SJCRH30 (cell line): ENCODE measurements at places on chromosomes 12 and 14. TPM values are rescaled to one million over a fixed set of nuclear protein-coding genes. Genes with fewer than 3 reads are reported as not detected.

SYT1 gene
- 4.9 and 6.8 TPM in 2 replicates for total RNA-seq

RD3L gene
- not detected in 2 replicates for total RNA-seq

GUCY2C gene
- total RNA-seq, result not detected in 2 replicates

DNA sequence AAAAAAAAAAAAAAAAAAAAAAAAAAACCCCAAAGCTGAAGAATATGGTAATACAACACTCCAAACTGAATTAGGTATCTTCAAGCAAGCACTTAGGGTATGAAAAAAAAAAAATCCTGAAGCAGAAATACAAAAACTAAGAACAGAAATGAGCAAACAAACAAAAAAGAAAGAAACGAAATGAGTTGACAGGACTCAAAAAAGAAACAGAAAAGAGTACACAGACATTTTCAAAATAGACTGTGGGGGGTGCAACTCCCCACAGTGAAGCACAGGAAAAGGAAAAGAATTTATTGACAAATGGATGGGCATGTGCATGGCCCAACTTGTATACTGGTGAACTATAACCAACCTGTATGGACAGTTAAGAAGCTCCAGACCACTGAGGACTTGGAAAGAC is 24.6 kb downstream of the RPS6KA5 start:
- DNase-seq, result no peak

GRCh38 chr12:94433744-94434143 is 25.9 kb downstream of the CEP83 start:
- no peak for DNase-seq

- no peak for DNase-seq
These were observed 306.0 kb downstream of the BCL11B start for GRCh38 chr14:98966016-98966415.

DNA sequence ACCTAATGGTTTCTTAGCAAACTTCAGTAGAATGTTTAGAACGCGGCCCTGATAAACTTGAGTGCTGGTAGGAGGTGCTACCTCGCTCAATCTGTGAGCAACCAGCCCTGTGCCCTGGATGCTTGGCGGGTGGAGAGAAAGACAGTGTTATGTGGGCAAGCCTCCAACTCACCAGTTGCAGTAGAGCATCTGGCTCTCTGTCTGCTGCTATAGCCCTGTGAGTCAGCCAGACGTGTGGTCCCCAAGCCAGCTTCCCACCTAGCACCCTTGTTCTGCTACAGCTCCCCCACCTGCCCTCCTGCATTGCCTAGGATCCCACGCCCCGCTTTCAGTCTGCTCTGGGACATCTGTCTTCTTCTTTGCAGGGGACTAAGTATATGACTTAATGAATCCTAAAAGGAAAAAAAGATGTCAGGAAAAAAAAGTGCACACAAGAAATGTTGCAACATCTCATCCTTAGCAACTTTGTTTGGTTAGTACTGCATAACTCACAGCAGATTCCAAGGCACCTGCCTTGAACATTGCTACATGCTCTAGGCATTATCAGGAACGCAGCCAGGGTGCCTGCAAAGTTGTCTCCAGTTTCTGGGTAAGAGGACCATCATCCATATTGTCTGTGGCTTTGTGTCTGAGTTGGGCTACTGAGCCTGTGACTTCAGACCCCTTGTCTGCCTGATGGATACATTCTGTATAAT is 13.6 kb downstream of the SNRNP35 start:
- DNase-seq, result no peak
